ENCODE measurements at places on chromosomes 6 and 20.
A peak's percentile ranks its signal among the peaks of the same experiment; 100 is the strongest.

GRCh38 chr20:38581013-38581412, at the start of gene ADIG:
Gene ADIG, plus strand, starts transcription at chr20:38581197. Its CDS starts 54 bp downstream, at chr20:38581251.
- peak; percentile 35 for DNase-seq

- no peak for DNase-seq
These were observed 35.4 kb downstream of the NINL start for GRCh38 chr20:25549843-25550477.

- DNase-seq, result no peak
These were observed 31.0 kb downstream of the STAU1 start for GRCh38 chr20:49157146-49157545.

DNA sequence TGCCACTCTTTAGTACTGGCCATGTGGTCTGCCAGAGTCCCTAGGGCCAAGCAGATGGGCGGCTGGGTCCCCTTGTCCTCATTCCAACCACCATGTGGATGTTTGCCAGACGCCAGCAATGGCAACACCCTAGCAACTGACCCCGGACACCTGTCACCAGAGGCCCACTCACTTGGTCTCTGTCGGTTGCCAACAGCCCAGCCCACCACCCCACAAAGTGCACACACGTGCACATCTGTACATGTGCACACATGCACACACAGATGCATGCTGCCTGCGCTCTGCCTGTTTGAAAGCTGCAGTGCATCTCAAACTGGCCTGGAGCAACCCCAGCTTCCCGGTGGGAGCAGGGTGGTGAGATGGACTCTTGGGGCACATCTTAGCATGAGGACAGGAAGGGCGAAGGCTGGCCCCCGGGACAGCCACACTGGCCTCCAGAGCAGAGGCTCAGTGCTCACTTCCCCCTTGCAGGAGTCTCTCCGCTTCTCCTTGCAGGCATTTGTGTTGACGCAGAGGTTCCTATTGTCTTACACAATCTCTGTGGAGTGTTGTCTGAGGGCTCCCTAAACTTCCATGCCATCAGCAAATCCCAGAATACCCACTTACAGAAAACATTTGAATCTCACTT, 54.0 kb downstream of the PSMG4 start:
- no peak for DNase-seq

GRCh38 chr6:169289619-169290339, 36.1 kb upstream of the THBS2 start:
- DNase-seq, result peak; percentile 85

GRCh38 chr6:25601800-25602673, 50.0 kb upstream of the SCGN start:
- peak; percentile 65 for DNase-seq

DNA sequence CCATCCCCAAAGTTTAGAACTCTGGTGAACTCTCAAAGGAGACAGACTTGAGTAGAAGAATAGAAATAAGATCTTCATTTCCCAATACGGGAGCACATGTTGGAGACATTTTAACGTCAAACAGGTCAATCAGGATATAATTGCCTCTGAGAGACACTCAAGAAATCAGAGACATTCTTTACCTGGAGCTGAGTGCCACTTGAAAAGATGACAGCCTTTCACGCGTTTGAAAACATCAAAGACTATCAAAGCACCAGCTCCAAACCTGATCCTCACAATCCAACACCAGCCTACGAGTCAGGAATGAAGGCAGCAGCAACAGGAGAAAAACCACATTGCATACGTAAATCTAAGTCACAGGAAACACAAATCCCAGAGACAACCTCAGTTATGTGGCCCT, 571.5 kb upstream of the CDH4 start:
- no peak for DNase-seq

DNA sequence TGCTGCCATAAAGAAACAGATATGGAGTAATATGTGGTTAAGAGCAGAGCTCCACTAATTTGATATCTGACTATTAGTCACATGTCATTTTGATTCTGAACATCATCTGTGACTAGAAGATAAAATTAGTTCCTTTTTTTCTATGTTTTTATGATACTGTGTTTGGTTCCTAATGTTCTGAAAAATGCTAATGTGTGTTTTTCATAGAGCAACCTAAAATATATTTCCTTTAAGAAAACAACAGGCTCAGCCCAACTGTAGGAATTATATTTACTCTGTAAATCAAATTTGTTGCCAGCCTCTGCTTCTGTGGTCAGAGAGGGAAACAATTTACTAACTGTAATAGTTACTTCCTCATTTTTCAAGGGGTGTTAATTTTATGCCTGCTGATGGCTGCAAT, 33.3 kb upstream of the TXLNB start:
- no peak for DNase-seq

GRCh38 chr20:39268981-39269461, 306.9 kb downstream of the DHX35 start:
- DNase-seq, result peak; percentile 34

- DNase-seq, result peak; percentile 45
These were observed 1339.4 kb downstream of the GRIK2 start for GRCh38 chr6:102732898-102733297.

DNA sequence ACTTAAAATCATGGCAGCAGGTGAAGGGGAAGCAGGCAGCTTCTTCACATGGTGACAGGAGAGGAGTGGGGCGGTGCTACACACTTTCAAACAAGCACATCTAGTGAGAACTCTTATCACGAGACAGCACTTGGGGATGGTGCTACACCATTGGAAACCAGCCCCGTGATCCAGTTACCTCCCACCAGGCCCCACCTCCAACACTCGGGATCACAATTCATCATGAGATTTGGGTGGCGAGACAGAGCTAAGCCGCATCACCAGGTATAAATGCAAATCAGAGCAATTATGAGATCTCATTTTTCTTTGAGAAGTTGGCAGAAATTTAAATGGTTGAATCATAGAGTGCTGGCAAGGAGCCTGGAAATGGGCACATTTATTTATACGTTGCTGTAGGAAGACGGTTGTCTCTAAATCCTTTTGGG, 31.4 kb downstream of the IGF2R start:
- DNase-seq, result peak; percentile 79

GRCh38 chr20:4519534-4519933, 202.2 kb upstream of the PRND start:
- DNase-seq, result peak; percentile 54

DNA sequence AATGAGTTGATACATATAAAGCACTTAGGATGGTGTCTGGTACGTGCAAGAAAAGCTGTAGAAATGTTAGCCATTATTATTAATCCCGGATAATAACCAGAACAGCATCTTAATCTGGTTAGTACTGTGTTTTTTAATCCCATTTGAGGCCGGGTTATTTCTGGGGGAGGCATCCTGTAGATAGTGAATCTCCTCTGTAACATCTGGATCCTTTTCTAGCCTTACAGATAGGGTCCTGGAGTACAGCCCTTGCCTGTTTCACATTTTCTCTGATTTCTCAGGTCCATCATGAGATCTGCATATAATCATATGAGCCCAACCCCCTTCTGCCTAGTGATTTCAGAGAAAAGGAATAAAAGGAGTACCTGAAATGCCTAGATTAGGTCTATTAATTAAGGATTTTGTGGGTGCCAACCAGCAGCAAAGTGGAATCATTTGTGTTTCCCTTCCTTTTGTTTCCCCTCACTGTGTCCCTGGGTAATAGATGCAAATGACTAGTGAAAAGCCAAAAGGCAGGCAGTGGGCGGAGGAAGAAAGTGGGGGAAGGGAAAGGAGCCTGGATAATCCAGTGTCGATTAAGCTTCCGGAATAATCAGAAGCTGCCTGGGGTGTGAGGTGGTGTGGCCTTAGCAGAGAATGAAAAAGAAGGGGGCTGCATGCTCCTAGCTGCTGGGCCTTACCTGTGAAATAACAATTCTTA, 88.9 kb downstream of the SOBP start:
- no peak for DNase-seq

GRCh38 chr6:132484680-132485018, 28.3 kb downstream of the STX7 start:
- no peak for DNase-seq

DNA sequence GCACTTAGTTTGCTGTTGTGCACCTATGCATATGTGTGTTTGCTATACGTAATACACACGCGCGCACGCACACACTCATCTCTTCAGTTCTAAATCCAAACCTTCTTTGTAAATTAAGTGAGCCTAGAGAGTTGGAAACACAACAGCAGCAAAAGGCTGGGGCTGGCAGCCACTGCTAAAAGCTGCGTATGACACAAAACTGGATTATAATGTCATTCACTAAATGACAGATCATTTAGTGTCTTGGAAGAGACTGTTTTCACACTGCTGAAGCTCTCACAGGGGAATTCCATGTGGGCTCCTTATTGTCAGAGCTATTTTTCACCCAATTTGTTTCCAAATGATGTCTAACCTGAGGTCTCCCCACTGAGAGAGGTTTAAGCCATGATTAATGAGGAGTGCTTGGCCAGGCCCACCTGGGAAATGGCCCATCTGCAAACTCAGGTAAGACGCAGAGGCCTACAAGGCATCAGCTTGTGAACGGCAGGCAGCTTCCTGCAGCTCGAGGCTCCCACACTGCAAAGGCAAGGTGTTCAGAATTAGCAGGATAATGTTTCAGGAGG, 94.2 kb downstream of the OLIG3 start:
- DNase-seq, result no peak

DNA sequence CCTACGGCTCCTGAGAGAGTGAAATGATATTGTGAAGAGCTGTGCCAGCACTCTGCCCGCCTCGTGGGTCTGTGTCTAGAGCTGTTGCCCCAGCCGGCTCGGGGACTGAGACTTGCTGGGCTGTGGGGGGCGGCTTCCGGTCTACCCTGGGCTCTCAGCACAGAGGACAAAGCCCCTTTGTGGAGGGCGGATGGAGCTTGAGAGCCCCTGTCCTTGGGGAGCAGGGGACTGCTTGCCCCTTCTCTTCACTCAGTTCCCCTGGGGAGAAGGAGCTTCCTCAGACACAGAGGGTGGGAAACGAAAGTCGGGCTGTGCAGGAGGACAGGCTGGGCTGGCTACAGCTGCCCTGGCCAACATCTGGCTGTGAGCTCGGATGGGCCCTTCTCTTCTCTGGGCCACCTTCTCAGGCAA, 11.0 kb downstream of the SRC start:
- DNase-seq, result no peak
